ENCODE measurements at places on chromosomes 7 and 10. TPM values are rescaled to one million over a fixed set of nuclear protein-coding genes. Genes with fewer than 3 reads are reported as not detected.

Gene PAPOLB
- total RNA-seq, result 1.1 TPM

DNA sequence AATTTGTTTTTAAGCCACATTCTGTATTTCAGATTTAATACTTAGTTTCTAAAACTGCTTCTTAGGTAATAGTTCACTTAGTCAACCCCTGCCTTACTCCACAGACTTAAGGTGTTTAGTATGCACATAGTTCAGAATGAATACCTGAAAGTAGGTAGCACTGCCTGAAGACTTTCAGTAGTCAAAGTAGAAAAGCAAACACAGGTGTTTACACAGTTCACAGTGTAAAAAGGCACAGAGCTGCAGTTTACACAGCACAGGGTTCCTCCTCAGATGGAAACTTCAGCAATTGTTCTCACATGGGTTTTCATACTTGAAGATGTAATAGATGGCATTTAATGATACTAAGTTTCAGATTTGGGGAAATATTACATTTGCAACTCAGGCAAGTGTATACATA, 3.1 kb upstream of the PKD1L1 start:
- DNase-seq, result no peak

- DNase-seq, result no peak
Observed at GRCh38 chr10:5595994-5596471, 70.4 kb downstream of the ASB13 start.

Gene EFCAB10
- total RNA-seq, result not detected

- no peak for DNase-seq
Observed at GRCh38 chr10:102300278-102300843, 55.0 kb downstream of the GBF1 start.

DNA sequence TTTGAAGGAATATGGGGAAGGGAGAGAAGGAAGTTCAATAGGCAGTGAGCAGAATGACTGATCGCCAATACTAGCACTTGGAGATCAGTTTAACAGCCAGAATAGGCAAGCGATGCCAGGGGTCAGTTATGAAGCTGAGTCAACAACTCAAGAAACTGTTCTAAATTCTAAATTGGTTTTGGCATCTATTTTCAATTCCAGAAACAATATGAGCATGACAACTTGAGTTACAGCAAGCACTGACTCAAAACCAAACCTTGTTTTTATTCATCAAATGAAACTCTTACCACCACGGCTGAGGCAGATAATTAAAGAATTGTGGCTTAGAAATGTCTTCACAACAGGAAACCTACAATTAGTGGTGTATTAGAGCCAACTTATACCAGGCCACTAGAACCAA, 180.5 kb upstream of the ASAH2 start:
- no peak for DNase-seq

Gene SLC35G1
- 0.68 TPM for total RNA-seq

DNA sequence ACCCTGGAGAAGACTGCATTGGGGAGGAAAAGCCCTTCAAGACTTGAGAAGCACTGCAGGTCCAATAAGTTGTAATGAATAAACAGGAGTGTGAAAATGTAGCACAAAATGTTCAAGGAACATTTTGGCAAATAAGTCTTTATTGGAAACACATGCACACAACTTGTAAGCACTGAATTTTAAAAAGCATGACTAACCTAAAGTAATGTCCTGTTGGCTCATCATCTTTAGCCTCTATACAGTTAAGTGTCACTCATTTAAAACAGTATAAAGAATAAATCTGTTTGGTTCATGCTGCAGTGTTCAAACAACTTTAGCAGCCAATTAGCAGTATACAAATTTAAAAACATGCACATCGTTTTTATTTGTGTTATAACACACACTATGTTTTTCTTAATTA, 108.6 kb downstream of the CDK6 start:
- no peak for DNase-seq

DNA sequence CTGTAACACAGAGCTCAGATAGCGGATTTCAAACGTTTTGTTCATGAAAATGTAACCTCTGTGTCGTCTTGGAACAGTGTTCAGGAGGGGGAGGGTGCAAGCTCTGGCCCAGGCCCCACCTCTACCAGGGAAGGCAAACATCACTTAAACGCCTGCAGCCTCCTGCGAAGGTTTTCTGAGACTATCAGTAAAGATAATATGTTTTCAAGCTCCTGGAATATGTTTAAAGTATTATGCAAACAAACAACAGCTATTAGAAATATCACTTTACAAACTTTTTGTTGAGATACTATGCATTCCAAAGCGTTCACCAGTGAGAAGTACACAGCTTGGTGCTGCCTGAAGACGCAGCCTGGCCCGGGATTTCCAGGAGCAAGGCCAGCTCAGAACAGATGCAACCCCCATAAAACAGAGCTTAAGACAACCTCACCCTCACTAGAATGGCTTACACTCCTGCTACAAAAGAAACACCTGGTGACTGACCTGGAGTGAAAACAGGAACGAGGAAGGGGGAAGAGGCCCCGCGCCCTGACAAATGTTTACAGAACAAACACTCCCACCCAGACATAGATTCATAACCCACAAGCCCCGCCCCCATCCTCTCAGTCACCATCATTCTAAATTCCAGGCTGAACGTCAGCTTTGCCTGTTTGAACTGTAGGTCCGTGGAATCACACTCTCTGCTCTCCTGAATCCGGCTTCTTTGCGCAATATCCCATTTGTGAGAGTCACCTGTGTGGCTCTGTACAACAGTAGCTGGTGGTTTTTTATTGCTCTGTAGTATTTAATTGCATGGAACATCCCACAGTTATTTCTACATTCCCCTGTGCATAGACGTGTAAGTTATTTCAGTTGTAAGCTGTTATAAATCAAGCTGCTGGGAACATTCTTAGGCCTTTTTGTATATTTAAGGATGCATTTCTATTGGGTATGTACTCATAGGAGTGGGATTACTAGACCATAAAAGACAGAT, 155.0 kb downstream of the PTPRN2 start:
- DNase-seq, result no peak

DNA sequence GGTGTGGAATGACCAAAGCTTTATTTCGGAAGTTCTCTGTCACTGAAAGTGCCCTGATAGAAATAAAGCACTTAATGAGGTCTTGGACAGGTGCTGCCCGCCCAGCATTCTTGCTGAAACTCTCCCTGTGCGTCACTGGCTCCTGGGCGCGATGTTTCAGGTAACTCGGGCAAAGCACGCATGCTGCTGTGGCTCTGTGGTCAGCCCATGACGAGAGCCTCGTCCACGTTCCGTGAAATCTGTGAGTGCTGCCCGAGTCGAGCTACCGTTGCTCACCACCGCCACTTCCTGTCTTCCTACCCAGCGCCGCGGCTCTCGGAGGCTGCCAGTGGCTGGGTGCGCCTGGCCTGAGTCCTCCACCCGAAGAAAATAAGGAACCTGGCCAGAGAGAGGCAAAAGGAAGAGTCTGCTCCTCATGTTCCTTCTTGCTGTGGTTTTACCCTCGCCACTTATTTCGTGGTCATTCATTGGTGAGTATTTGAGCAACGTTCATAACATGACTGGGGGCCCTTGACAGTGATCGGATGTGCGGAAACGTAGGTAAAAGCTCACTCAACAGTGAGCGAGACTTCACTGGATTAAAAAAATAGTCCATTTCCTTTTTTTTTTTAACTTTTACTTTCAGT, 95.5 kb downstream of the MAP3K8 start:
- peak; percentile 26 for DNase-seq

All from thoracic aorta (tissue), 2 donors.